ENCODE measurements at places on chromosomes 5 and 9.

DNA sequence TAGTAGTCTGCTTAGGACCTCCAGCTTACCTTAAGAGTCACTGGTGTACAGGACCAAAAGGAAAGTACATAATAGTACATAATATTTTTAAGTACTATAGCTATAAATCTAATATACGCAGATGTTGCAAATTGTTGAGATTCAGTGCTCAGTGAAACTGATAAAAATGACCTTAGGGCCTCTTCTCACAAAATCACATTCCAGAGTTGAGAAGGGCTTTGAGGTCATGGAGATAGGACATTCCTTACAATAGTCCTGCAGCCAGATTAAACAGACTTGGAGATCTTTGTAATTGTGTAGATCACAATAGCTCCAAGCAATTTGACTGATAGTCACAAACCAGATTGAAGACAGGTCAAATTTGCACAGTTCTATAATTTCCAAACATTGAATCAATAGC, 37.7 kb upstream of the PCSK1 start:
- DNase-seq, result no peak

GRCh38 chr9:36923025-36923625, 110.9 kb downstream of the PAX5 start:
- DNase-seq, result no peak

GRCh38 chr9:93033531-93033930, 25.0 kb upstream of the SUSD3 start:
- peak; percentile 40 for DNase-seq

GRCh38 chr5:91074615-91075014, 308.5 kb downstream of the ARRDC3 start:
- DNase-seq, result no peak

- no peak for DNase-seq
Measured at GRCh38 chr9:1581926-1582325, 433.2 kb upstream of the SMARCA2 start.

DNA sequence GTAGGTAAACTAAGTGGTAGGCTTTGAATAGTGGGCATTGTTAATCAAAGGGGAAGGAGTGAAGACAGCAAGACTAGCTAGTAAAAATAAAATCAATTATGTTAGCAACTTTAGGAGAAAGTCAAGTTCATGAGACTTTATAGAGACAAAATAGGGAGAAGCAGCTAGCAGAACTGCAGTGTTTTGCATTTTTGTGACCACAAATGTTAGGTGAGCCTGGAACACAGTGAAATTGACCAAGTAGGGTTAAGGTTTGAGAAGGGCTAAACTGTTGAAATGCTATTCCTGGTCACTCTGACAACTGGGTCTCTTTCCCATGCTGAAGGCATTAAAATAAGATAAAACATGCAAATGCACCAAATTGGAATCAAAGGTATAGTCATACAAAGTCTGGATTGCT, 13.0 kb downstream of the SEC61B start:
- no peak for DNase-seq

GRCh38 chr9:95131023-95131943, 186.2 kb downstream of the FANCC start:
- peak; percentile 32 for DNase-seq

GRCh38 chr9:80649496-80649895, 1039.9 kb downstream of the TLE1 start:
- no peak for DNase-seq

DNA sequence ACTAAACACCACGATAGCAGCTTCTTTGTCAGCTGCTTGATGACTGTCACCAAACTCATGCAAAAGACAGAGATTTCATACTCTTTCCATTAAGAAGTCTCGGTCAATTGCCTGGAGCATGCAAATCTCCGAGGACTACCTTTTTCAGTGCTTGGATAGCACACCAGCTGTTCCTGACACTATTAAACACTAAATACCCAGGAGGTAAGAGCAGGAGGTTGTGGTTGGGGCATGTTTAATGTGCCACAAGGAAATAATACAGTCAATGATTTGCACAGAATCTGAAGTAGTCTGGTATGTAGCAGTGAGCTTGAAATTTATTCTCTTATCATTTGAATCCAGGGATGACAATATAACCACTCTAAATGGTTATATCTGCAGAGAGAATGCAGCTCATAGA, 996.2 kb downstream of the CDH12 start:
- no peak for DNase-seq

- no peak for DNase-seq
Measured at GRCh38 chr9:128770286-128771030, 1.3 kb downstream of the ZER1 start.

DNA sequence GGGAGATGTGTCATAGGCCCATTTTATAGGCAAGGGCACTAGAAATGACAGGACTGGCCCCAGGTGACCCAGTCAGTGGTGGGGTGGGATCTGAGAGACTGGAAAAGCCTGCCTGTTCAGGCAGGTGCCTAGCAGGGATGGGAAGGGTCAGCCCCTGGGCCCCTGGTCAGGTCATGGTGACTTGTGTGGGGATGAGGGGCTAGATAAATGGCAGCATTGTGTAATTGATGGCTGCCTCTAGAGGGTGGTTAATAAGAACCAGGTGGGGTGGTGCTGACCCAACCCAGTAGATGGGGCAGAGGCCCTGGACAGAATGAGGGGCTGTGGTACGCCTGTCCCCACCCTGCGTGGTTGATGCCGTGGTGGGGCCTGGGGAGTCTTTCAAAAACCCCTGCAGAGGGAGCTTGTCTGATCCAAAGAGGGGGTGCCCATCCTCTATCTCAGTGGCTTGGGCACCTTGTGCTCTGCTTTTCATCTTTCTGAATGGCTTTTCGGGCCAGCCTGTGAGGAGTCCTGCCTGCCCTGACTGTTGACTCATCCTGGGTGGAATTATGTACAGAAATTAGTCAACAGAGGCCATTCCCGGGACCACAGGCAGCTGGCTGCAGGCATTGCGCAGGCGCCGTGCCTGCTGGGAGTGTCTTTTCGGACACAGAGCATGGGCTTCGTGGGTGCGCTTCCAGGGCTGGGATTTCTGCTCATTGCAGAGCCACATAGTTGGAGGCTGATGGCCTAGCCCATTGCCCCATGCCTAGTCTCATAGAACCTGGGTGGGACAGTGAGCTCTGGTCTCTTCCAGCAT, 93.6 kb upstream of the PITX1 start:
- no peak for DNase-seq

- no peak for DNase-seq
Measured at GRCh38 chr5:133229931-133230664, 178.3 kb downstream of the HSPA4 start.

DNA sequence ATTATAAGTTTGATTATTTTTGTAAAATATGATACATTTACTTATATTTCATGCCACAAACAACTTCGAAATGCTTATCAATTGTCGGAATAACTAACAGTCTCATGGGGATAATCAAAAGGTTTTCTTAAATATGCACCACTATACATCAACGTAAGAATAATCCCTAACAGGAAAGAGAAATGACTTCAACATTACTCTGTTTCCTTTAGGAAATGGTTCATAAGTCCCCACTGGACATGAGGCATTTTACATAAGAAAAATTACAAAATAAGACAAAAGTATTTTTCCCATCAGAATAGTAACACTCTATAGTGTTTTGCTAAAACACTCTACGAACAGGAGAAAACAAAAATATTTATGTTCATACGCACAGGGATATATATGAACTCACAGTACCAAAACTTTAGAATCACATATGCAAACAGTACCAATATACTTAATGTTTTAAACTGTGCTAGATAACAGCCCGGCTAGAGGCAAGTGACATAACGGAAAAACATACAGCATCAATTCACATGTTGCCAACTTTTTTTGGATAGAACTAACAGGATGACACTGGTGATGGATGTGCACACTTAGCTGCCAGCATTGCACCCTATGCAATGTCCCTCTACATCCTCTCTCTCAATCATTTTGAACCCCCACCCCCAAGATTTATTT, 120.5 kb downstream of the NFIB start:
- no peak for DNase-seq

DNA sequence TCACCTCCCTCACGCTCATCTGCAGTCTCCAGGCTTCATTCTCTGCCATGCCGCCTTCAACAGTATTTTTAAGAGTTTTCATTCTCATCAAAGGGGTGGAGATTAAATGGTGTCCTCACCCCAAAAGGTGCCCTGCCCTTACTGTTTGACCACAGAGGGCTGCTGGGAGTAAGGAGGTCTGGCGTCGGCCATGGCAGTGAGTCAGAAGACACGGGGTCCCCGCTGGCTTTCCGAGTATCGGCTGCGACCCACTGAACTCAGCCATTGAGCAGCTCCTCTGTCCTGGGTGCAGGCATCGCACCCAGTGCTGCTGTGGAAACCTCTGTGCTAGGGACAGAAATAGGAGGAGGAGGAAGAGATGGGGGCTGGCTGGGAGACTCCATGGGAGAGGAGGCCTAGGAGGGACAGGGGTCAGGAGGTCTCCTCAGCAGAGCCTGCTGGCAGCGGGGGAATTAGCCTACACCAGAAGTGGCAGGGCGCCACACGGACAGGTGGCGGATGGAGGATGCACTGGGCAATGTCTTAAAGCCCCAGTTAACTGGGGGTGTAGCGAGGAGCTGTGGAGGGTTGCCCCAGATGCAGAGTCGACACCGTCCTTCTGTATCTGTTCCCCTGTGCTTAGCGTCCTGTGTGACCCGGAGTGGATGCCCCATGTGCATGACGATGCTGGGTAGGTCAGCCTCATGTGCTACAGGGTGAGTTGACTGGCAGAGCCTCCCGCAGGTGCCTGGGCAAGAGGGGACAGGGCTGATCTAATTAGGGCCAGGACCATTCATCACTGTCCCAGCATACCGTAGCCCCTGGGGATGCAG, 15.4 kb upstream of the PLEKHG4B start:
- DNase-seq, result no peak

DNA sequence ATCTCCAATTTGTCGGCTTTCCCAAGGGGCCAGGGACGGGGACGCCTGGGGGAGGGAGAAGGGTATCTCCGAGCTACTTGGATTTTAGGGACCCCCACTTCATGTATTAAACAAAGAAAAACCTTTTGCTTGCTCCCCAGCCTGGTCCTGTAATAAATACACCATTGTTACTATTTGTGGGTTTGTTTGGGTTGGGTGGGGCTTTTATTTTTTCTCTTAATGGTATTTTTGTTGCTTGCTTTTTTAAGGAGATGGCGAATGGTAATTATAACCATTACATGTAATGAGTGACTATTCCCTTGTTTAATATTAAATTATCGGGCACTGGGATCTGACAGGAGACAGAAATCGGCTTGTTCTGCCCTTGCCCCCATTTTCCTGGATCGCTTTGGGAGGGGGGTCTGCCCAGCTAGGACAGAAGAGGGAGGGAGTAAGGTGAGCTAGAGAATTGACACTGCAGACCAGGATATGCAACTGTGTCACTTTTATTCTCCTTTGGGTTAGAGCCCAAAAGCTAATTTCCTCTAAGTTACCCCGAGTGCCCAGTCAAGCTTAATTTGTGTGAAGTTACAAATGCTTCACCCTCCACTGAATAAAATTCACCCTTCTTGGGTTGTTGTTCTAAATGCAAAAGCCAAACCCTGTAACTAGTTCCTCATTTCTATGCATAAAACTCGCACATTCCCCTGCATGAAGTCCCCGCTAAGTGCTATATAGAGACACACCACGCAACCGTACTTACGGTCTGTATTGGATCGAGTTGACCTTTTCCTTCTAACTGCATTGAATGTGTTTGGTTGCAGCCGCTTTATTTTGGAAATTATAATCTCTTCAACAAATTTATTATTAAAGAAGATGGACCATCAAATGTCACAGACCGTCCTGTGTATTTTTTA, 1.6 kb upstream of the ZNF608 start:
- DNase-seq, result no peak

- no peak for DNase-seq
Measured at GRCh38 chr9:107348836-107349235, 65.8 kb downstream of the RAD23B start.

- DNase-seq, result no peak
Measured at GRCh38 chr9:804026-804425, 37.5 kb upstream of the DMRT1 start.

GRCh38 chr5:131272307-131272706, 8.5 kb downstream of the CDC42SE2 start:
- no peak for DNase-seq

GRCh38 chr9:76855015-76855414, 50.9 kb downstream of the PRUNE2 start:
- DNase-seq, result no peak

DNA sequence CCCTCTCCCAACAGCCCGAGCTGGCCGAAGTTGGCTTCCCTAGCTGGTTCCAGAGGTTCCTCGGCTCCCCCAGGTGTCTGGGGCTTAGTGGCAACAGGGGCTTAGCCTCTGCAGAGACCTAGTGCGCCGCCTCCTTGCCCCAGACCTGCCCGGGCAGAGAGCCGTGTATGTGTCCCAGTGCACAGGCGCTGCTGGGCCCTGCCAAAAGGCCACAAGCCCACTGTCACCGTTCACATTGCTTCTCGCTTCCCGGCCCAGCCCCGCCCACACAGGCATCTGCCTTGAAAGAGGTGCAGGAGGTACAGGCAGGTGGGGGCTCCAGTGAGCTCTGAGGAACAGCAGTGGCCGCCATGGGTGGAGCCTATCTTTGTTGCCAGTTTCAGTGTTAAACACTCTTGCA, 2.5 kb upstream of the CACFD1 start:
- no peak for DNase-seq

- no peak for DNase-seq
Measured at GRCh38 chr9:84832453-84832852, 162.9 kb downstream of the NTRK2 start.

DNA sequence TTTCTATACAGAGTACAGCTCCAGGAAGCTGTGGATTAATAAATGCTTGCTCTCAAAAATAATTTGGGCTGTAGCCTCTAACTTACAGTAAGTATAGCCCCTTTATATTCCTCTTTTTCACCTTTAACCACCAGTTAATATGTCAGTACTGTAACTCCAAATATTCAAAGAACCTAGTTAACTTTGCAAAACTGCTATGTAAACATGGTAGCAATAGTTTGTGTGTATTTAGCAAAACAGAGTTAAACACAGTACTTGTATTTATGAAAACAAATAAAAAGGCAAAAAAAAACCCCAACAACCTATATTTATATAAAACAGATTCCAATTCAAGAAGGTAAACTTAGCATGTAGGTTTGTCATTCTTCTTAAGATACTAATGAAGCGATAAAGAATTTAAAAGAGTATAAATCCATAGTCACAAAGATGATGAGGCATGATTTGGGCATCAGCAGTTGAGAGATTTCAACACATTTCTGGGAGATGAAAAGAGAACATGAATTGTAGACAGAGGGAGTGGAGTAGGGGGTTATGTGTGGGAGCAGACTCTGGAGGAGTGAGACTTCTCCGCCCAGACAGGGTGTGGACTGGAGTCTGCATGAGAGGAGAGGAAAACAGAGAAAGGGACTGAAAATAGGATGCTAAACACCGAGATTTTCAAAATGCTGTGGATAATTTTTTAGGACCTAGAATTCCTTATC, 47.0 kb upstream of the F2RL1 start:
- no peak for DNase-seq

- no peak for DNase-seq
Measured at GRCh38 chr5:75167345-75167744, 69.3 kb downstream of the ANKRD31 start.

- DNase-seq, result no peak
Measured at GRCh38 chr9:17272536-17272935, 137.7 kb downstream of the CNTLN start.

DNA sequence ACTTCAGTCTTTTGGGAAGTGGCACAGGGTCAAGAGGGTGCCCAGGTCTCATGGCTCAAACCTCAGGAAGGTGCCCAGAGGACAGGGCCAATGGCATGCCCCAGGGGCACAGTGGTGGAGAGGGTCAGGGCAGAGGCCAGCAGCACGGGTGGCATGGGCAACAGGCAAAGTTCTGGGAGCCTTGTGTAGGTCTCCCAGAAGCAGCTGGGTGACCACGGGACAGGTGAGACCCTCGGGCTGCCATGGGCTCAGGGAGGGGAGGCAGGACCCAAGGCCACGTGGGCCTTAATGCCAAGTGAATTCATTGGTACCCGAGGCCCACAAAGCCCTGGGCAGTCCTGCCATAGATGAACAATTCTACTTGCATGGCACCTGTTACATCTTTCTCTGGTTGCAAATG, 72.4 kb upstream of the ADAMTS2 start:
- no peak for DNase-seq

Measured in NCI-H2107 (cell line).